CD4-positive, alpha-beta T cell treated with Interleukin-10 for 1 hour (primary cell): ENCODE measurements at places on chromosomes 3 and 15.

- no peak for DNase-seq
These were observed 21.9 kb upstream of the CACNA2D2 start for GRCh38 chr3:50525191-50525910.

- no peak for DNase-seq
These were observed 2.5 kb downstream of the COL7A1 start for GRCh38 chr3:48592519-48593087.

GRCh38 chr3:12954891-12955650 is 113.7 kb upstream of the RPL32 start:
- no peak for DNase-seq

DNA sequence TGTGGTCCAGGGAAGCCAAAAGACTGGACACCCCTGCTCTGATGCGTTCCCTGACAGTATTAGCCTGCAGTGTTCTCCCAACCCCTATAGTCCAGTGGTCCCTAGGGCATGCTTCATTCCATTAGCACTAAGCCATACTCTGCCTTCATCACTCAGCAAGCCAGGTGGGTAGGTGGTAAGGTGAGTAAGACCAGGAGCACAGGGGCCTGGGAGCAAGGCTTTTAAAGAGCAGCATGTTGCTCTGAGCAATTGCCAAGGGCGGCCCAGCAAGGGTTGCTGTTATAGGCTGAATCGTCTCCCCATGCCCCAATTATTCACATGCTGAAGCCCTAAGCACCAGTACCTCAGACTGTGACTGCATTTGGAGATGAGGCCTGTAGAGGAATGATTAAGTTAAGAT is 11.0 kb downstream of the CXCR6 start:
- no peak for DNase-seq

DNA sequence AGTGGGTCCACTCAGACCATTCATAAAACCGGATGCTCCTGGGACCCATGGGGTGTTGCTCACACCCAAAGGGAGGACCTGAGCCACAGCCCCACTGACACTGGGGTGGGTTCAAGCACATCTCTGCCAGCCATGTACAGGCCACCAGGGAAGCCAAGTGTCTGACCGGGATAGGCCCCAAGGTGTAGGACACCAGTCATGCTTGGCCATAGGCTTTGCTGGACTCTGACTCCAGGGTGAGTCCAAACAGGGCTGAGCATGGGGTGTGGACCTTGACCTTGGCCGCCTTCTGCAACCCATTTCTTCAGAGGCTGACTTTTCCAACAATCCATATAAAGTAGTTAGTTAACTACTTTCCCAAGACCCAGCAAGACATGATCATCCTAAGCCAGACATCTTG is 31.4 kb upstream of the DUSP7 start:
- no peak for DNase-seq

- no peak for DNase-seq
These were observed 37.3 kb downstream of the BSN start for GRCh38 chr3:49591615-49592014.

DNA sequence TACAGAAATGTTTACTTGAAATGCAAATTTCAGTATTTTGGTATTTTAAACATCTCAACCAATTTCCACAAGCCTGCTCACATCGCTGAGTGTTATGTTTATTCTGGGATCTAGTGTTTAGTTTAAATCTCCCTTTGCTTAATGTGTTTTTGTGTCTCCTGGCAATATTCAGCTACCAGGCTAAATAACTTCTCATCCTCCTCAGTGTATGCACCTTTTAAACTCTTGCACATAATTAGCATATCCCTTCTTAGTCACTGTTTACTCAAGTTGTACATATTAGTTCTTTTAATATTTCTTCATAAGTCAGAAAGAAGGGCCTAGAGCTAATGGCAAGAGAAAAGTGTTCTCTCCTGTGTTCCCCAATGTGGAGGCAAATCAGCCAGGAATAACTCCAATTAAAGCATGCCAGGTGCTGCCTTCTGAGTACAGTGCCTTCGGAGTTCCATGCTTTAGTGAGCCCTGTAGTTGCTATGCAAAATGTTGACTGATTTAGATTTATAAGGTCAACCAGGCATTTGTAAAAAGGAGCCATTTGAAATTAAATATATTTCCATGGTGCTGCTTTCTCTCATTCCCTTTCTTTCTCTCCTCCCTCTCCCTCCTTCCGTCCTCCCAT is 234.3 kb downstream of the GAP43 start:
- no peak for DNase-seq

GRCh38 chr3:10546181-10546624 is 40.8 kb upstream of the ATP2B2 start:
- no peak for DNase-seq

- no peak for DNase-seq
These were observed 91.1 kb downstream of the ASB7 start for GRCh38 chr15:100693451-100693850.

DNA sequence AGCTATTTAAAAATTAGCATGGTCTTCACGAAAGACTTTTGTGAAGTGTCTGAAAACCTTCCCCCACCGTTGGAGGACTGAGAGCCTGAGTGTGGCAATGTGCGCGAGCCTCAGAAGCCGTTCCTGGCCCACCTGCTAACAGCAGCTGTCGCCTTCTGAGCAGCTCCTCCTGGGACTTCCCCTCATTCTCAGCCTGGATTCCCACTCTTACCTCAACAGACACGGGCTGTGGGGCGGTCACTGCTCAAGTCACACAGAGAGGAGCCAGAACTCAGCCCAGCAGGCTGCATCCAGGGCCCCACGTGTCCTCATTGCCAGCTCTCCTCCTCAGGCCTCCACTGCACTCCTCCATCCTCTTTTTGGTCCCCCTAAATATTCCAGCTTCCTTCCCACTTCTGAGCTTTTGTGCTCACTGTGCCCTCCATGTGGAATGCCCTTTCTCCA is 7.8 kb downstream of the DNASE1L3 start:
- no peak for DNase-seq

DNA sequence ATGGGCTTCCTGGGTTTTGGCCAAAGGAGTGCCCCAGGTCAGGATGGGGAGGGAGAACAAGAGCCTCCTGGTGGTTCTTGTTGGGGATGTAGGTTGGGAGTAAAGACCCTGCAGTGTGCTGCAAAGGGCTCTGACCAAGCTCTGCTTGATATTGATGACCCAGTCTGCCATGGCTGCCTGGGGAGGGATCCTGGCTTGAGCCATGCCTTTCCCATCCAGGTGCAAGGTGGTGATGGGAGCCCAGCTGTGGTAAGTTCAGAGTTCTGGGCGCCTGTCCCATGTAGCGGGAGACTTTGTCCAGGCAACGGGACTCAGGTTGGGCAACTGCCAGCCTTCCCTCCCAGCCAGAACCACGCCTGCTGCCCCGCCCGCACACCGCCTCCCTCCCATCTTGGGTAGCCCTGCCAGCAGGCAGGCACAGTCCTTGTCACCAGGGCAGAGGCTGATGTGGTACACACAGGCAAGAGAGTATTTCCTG is 2.6 kb downstream of the GNAI2 start:
- DNase-seq, result no peak

DNA sequence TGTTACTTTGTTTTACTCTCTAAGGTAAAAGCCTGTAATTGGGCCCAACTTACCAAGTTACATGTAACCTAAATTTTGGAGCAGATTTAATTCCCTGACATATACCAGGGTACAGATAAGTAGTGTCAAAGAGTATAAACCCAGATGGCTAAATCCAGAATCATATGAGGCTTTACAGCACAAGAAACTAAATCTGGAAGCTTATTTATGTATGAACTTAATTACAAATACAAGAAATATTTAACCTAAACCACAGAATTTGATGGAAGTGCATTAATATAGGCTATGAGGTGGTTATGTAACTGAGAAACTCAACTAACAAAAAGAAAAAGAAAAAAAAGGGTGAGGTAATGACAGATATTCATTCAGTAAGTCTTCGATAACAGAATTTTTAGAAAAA is 930.2 kb upstream of the ALCAM start:
- no peak for DNase-seq

DNA sequence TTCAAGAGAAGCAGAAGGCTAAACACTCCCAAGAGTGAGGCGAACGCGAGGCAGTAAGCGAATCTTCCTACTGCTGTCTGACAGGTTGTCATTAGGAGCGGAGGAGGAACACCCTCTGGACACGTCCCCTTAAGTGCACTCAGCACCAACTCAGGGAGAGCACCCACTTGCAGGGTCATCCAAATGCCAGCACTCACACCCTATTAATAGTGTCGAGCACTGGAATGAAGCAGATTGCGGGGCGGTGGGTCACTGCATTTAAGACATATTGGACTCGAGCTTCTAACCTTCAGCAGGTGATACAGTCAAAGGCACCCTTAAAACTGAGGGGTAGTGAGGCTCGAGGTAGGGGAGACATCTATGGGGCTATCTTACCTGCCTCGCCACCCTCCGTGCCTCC is 28.7 kb downstream of the SH3BP5 start:
- no peak for DNase-seq

- no peak for DNase-seq
These were observed 218.7 kb upstream of the CHRNA7 start for GRCh38 chr15:31811641-31812040.

DNA sequence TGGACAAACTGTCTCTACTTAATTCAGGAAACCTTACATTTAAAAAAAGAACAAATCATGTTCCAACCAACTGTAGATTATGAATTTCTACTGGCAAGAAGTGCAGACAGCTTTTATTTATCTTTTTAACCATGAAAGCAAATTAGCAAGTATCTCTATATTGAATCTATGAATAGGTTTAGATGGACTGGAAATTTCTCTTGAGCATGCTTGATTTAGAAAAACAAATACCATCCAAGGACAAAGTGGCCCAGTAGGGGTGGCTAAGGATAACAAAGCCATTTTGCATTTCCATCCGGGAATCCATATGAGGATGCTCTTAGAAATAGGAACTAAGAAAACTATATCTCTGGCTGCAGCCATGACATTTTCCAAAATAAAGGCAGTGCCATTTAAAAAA is 150.6 kb downstream of the KCNMB2 start:
- DNase-seq, result no peak

DNA sequence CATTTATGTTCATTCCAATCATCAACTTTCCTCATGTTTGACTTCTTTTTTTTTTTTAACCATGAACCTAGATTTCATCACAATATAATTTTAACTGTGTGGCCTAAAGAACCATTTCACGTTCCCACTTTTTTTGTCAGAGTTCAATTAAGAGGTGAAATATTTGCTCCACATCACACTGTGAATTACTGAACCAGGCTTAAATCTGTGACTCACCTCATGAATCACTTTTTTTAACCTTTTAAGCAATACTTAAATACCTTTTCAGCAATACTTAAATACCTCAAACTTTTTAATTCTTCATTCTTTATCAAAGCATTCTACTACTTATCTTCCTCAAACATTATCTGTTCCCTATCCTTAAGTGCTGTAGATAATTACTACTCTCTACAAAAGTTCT is 137.6 kb downstream of the SI start:
- no peak for DNase-seq

DNA sequence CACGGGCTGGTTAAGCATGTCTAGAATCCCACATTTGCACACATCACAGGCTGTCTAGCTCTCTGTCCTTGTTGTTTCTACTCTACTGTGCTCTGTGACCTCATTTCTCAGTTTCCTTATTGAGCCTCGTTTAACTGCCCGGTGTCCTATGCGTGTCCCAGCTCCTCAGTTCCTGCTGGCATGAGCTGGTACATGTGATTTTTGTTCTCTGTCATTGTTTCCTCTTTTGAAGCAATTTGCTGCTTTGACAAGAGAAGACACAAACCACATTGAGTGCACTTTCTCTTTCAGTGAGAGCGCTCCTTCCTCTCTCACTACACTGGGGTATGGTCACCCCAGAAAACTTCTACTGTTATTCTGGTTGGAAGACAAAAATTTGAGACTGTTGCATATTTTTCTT is 563.5 kb downstream of the PDCD6IP start:
- DNase-seq, result no peak

- no peak for DNase-seq
These were observed 24.2 kb downstream of the NBEAL2 start for GRCh38 chr3:47003461-47004368.

DNA sequence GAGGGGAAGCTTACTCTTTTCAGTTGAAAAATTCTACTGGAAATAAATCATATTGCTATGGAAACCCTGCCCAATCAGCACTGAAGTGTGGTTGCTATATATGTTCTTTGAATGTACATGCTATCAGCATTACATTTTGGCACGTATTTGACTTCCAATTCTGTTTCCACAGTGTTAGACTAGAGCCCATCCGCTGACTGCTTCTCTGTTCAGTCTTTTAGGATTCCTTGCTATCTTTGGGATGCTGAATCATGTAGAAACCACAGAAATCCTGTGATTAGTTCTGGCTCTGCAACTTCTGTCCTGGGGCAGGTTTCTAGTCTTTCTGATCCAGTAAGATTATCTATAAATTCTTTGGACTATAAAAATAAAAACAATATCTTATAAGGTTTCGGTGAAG is 128.2 kb upstream of the SLC7A14 start:
- no peak for DNase-seq

DNA sequence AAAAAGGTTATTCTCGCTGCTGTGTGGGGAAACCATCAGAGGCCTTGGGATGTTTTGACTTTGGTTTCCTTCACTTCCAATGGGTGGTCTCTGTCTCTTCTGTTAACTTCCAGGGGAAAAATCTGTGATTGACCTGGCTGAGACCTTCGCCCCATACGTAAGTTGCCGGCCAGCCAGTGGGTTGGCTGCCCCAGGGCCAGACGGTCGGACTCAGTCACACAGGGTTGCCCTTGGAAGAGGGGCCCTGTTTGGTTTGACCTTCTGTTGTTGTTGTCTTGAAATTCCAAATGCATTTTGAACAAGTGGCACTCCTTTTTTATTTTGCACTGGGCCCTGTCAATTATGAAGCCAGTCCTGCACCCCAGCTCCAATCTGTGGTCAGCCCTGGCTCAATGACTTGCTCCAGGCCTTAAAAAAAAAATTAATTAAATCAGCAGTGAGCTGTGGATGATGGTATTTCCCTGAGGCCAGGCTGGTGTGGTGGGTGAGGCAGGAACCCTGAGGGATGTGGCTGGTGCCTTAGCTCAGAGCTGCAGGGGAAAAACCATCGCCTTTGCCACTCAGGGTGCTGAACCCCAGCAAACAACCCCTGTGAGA is 4.5 kb downstream of the FAM107A start:
- no peak for DNase-seq

DNA sequence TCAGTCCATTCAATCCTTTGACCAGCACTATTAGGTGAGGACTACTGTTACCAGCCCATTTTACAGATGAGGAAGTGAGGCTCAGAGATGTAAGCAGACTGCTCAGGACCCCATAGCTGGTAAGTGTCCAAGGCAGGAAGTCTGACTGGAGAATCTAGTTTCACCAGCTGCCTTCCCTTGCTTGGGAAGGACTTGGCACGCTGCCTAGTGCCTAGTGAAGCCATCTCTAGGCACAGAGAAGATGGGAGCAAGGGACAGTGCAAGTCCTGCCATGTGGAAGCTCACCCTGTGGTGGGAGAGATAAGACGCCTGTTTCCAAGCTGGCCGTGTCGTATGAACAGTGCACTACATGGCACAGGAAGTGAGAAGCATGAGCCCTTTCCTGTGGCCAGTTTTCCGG is 111.8 kb upstream of the TMC3 start:
- no peak for DNase-seq

GRCh38 chr15:86488046-86488445 is 408.4 kb downstream of the AGBL1 start:
- no peak for DNase-seq

- peak; percentile 19 for DNase-seq
These were observed 230.4 kb upstream of the CHRM5 start for GRCh38 chr15:33737687-33738601.

- DNase-seq, result no peak
These were observed 11.5 kb downstream of the SETMAR start for GRCh38 chr3:4314688-4315087.

- no peak for DNase-seq
These were observed 239.3 kb downstream of the CPNE4 start for GRCh38 chr3:131795390-131796090.

GRCh38 chr15:35399901-35400300 is 146.1 kb downstream of the DPH6 start:
- no peak for DNase-seq
